Esophagus squamous epithelium (tissue), 5 donors: ENCODE measurements at places on chromosomes 13 and 19.

- DNase-seq: no peak
These were observed 11.6 kb upstream of the ASF1B start for GRCh38 chr19:14147797-14148605.

DNA sequence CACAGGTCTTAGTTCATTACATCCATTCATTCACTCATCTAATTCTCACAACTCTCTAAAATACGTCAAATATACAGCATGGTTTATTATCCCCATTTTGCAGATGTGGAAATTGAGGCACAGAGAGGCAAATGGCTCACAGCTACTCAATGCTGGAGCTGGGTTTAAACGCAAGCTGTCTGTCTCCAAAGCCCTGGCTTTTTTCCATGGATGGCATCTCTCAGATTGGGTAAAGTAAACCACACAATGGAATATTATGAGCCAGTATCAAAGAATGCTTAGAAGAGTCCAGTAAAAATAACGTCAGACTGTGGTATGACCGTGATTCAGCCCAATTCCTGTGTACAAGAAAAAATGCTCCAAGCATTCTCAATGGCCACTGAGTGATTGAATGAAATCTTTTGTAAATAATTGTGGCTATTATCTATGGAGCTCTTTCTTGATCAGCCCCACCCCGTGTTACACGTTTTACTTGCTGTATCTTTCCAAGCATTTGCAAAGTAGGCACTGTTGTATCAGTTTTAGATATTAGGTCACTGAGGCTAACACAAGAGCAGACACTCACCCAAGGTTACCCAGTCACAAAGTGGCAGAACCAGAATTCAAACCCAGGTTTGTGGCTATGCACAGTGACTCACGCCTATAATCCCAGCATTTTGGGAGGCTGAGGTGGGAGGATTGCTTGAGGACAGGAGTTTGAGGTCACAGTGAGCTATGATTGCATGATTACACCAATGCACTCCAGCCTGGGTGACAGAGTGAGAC is 5.5 kb upstream of the ACP7 start:
- no peak for DNase-seq

DNA sequence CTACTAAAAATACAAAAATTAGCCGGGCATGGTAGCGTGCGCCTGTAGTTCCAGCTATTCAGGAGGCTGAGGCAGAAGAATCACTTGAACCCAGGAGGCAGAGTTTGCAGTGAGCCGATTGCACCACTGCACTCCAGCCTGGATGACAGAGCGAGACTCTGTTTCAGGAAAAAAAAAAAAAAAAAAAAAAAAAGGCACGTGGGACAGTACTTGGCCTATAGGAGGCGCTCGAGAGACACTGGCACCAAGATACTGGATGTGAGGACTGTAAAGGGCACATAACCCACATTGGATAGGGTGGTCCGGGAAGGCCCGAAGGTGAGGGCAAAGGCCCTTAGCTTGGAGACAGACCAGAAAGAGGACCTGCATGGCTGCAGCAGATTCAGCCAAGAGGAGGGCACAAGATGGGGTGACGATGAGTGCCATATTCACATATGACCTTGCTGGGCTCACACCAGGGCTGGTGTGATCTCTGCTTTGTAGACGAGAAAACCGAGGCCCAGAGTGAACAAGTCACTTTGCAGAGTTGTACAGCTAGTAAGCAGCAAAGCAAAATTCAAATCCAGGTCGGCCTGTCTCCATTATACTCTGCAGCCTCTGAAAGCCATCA is 89.4 kb downstream of the DPF1 start:
- no peak for DNase-seq

DNA sequence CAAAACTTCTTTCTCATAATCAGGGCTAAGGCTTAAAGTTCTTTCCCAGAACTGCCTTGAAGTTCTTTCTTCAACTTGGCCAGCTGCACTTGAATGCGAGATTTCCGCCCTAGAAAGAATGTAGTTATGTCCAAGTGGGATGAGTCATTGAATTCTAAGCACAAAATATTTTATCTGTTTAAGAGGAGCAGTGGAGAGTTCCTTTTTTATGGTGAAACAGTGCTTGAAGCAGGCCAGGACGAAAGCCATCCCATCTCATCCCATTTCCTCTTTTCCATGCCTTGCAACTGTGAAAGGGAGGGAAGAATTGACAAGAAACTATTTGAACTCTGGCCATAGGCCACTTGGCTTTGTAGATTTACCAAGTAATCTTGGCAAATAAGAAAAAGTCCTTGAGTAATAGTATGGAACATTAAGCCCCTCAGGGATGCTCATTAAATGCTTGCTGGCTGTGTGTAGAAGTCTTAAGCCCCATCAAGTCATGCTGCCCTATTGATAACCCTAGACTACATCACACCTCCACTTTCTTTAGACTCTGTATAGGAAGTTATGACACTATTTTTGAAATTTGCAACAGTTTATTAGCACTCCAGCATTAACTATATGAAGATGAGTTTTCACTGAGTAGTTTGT is 174.5 kb downstream of the KCTD12 start:
- DNase-seq: no peak

DNA sequence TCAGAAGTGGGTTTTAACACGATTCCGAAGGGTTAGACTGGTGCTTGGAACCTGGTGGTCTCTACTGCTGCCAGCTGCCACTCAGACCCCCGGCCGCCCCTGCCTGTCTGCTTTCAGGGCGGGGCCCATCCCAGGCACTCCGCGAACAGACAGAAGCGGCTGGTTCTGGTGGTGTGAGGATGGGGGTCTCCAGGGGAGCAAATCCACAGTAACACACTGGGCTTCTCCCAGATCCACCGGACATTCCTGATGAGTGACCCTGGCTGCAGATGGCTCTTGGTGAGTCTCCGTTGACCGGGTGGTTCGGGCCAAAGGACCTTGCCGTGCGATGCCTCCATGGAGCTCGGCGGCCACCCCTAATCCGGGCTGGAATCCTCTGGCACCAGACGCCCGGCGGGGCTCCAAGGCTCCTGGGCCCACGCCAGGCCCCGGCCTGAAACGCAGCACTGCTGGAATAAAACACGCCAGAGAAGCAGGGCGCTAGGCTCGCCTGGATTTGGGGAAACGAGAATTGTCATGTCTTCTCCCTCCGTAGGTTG is 2.1 kb upstream of the PTBP1 start:
- DNase-seq: no peak

DNA sequence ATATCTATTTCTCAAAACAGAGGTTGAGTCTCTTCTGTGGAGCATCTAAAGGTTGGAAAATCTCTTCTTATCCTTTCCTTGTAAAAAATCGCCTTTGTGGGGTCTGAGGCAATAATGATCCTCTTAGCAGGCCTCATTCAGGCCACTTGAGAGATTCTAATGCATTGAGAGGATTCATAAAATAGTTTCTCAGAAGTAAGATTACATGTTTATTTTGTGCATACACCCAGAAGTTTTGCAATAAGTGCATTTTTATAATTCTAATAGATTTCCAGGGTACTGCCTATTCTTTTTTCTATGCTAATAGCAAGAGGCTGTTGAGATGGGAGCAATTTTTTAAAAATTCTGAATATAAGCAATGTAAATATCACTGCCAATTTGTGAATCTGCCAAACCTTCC is 342.2 kb upstream of the KLF12 start:
- no peak for DNase-seq

DNA sequence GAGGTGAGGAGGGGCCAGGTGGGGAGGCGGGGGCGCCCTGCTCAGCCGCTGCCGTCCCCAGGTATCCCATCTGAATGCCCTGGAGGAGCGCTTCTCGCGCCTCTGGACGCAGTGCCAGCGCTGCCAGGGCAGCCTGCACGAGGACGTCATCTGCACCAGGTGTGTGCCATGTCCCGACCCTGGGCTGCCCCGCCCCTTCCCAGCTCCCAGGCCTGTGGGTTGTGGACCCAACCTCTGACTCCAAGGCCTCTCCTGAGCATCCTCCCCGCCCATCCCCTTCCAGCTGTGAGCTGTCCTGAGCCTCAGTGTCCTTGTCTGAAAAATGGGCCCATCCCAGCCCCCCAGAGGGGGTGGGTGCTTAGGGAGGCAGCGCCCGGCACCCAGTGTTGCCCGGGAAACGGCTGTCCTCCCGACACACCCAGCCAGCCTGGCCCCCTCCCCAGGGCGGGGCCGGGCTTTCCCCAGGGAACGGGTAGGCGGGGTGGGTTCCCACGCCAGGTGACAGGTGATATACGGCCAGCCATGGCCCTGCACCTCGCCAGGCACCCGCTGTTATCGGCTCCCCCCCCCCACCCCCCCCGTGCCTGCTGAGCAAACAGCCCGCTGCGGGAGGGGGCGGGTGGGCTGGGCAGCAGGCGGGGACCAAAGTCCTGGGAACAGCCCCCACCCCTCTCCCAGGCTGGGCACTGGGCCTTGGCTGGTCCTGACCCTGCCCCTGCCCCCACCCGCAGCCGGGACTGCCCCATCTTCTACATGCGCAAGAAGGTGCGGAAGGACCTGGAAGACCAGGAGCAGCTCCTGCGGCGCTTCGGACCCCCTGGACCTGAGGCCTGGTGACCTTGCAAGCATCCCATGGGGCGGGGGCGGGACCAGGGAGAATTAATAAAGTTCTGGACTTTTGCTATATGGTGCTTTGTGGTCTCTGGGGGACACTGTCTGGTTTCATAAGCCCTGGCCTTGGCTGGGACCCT is 1.3 kb upstream of the SPIB start:
- no peak for DNase-seq

DNA sequence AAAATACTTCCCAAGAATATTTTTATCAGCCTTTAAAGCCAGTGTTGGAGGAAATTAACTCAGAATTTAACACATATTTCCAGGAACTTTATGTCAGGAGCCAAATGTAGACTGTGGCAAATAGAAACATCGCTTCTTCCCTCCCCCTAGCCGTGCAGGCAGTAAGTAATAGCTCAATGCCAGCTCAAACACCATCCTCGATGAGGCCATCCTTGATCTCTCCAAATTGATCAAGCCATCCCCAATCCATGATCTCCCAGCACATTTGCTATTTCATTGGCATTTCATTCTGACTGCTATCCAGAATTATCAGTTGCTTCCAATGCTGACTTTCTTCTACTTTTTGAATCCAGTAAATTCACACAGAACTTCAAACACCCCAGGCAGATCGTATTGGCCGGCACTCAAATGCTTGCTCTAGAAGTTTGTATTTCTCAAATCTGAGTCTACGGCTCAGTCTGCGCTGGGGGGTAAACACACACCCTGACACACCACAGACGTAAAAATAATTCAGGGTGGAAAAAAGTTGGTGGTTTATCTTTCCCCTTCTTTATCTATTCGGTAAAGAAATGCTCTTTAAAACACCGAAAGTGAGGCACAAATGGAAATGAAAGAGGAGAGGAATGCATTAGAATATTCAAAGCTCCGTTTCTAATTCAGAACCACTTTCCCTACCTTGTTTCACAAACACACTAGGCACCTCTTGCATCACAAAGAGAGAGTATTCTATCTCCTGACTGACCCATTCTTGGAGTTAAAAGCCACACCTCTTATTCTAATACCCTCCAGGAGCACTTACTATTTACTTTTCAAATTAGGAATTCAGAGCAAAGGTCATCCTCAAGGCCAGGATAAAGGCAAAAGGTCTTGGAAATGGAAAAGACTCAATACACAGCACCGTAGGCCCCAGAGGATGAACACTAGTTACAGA is 991 bp downstream of the OBI1 start:
- no peak for DNase-seq
